AG08395 (cell line): ENCODE measurements at places on chromosomes 11 and 22.

DNA sequence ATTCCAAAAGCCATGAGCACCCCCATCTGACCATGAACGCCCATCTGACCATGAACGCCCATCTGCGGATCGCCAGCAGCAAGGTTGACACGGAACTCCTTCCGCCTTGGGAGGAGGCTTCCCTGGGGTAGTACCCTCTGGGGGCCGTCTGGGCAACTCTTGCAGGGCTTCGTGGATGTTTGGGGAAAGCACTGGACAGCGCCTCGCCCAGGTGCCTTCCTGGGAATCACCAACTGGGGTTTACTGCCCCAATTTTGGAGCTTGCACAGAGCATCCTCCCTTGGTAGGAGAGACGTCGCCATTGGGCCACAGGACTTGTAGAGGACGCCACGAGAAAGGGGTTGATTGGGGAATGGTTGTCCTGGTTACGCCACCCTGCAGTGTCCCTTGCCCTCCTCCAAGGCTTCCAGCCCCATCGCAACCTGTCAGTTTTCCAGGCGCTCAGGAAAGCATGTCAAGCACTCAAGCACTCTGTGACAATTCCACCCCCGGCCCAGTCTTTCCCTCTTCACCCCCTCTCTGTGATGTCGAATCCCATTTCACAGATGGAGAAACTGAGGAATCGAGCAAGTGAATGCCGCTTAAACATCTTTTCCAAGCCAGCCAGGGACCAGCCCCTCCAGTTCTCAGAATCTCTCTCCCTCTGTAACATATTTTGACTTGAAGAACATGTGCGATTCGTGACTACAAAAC lies 914 bp upstream of the PRDM11 start:
- peak; percentile 74 for DNase-seq

DNA sequence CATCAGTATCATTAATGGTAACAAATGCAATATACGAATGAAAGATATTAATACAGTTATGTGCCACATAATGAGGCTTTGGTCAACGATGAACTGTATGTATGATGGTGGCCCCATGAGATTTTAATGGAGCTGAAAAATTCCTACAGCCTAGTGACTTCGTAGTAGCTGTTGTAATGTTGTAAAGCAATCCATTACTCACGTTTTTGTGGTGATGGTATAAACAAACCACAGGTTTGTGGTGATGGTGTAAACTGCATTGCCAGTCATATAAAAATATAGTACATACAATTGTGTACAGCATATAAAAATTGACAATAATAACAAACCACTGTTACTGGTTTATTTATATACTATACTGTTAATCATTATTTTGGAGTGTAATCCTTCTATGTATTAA lies 27.4 kb upstream of the GRIA4 start:
- no peak for DNase-seq

GRCh38 chr11:124602193-124602592 lies 9.0 kb upstream of the PANX3 start:
- peak; percentile 59 for DNase-seq

DNA sequence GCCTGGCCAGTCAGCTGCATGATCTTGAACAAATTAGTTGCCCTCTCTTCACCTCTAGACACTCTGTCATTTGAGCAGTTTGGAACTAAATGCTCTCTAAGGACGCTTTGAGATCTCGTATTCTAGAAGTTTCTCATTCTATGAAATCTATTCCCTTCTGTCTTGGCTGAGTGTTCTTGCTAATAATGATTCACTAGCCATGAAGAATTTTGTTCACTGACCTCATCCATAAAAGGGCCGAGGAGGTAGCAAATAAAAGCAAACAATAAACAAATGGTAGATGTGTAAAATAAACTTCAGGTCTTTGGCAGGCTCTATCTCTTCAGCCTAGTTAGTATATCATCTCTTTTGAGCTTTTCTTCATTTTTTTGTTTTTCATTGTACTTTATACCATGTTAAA lies 76.6 kb downstream of the USP35 start:
- DNase-seq, result no peak

- DNase-seq, result peak; percentile 24
Observed at GRCh38 chr11:67270256-67271204, 4.3 kb downstream of the GRK2 start.

- DNase-seq, result no peak
Observed at GRCh38 chr22:40423882-40424640, 53.7 kb downstream of the SGSM3 start.

GRCh38 chr22:35377735-35378134 lies 3.2 kb upstream of the HMOX1 start:
- DNase-seq, result no peak

DNA sequence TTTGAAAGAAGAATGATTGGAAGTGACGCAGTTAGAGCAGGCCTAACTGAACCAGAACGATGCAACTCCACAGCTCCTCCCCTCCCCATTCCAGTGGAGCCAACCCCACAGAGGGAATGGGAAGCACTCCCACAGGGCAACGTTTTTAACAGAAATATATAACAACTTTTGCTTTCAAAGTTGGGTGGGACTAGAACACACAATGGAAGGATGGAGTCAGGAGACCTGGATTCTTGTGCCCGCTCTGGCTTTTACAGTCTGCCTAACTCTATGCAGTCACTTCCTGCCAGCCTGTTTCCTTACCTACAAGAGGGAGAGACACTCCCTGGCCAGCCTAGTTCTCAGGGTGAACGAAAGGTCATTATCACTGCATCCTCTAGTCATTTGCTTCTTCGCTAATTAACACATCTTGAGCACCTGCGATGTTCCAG lies 75.5 kb downstream of the PACSIN2 start:
- no peak for DNase-seq

GRCh38 chr11:58914821-58915543 lies 24.3 kb upstream of the GLYATL1 start:
- DNase-seq, result no peak

DNA sequence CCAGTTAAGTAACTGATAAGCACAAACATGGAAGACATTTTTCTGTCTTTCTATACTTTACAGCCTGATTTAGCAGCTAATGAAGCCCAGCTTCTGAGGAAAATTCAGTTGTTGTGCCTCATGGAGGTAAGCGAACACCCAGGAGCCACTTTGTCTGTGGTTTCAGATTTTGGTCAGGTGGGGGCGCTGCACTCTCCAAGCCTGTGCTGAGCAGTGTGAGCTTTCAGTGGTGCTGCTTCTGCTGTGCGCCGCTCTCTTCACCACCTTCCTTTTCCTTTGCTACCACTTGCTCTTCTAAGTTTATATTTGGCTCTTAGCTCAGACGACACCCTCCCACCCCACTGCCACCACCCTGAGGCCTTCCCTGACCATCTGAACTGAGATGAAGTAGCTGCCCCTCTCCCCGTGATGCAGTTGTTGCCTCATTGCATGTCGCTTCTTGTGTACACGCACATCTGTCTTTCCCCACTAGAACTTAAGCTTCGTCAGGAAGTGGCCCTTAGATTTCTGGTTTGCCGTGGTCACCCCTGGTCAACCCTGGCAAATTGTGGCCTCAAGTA lies 14.0 kb downstream of the PSMD13 start:
- peak; percentile 50 for DNase-seq

GRCh38 chr22:20751185-20751851 lies 22.6 kb upstream of the SERPIND1 start:
- DNase-seq, result no peak

DNA sequence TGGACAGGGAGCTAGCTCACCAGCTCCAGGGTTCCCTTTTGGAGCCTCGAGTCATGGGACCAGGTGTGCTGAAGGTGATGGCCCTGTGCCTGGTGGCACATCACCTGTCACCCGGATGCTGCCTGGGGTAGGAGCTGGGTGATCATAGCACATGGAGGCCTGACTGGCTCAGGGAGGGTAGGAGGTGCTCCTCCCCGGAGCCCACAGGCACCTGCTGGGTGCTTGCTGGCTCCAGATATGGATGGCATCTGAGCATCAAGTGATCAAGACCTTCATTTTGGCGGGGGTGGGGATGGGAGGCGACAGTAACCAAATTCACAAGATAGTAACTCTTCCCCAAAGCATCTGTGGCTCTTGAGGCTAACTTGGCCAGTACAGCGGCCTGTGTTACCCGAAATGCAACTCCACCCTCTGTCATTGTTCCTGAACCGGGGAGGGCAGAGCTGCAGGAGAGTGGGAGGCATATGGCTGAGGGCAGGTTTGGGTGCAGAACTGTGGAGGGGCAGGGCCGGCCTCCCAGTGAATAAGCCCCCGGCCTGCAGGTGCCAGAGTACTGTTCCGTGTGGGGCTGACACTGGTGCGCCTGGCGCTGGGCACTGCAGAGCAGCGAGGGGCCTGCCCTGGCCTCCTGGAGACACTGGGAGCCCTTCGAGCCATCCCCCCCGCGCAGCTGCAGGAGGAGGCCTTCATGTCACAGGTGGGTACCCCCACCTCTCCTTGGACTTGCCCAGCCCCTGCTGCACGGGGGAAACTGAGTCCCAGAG lies 4.7 kb downstream of the TBC1D10C start:
- no peak for DNase-seq

DNA sequence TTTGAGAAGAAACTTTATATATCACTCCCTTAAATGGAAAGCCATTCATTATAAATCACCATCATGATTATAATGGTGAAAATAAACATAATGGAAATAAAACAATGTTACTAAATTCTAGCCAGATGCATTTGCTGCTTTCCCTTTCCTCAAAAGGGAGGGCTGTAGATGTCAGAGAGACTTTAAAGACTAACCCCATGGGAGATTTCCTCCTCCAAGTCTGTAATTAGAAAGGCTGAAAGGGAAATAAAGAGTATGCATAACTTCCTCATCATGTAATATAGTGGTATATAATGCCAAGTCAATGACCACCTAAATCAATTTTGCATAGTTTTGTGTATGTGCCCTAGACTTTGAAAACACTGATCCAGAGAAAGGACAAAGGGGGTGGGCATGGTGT lies 6.4 kb downstream of the CD6 start:
- DNase-seq, result no peak

DNA sequence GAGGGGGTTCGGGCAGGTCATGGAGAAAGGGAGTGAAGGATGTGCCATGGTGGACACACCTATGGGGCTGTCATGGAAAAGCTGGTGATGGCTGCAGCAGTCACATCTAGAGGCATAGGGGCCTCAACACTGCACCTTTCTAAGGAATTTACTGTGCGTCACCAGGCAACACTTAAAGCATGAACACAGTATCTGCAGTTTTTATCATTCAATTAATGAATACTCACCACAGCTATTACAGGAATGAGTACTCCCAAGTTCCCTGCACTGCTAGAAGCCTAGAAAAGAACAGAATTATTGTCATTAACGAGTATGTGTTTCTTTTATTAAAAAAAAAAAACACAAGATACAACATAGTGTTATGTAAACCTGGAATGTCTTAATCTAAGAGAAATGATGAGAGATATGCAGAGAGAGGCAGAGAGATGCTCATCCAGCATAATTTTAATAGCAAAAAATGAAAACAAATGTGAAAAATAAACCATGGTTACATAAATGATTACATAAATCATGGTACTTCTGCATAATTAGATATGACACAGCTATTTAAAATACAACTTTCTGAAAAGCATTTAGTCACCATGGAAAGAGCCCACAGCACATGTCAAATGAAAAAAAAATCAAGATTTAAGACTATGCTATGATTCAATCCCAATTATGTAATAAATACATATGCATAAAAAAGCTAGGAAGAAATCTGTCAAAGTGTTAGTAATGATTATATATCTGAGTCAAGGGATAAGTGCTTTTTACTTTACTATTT lies 19.2 kb downstream of the SERPIND1 start:
- no peak for DNase-seq

GRCh38 chr11:40202589-40203270 lies 1256.7 kb downstream of the LRRC4C start:
- DNase-seq, result no peak

DNA sequence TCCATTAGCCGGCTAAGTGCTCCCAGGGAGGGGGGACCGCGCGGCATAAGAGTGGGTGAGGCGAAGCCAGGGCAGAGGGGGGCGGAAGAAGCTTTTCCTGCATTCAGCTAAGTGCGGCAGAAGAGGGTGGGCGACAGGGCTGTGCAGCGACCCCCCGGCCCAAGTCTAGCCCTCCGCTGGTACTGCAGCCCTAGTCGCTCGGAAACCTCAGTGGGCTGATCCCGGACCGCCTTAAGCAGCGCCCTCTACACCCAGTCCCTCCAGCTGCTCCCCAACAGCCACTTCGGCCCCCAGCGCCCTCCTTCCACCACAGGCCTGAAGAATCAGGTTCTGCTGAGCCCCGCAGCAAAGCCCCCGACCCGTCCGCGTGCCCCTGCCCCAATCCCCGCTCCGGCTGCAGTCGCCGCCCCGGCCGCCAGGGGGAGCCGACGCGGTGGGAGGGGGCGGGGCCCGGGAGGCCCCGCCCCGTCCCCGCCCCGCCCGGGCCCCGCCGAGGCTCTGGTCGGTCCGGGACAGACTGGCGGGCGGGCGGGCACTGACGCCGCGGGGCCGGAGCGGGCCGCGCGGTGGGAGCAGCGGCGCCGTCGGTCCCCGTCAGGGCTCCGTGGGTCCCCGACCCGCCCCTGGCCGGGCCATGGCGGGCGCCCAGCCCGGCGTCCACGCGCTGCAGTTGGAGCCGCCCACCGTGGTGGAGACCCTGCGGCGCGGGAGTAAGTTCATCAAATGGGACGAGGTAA lies at the start of gene PLCB3:
Gene PLCB3 (plus strand): TSS at position 515 of the 737 bp plus-strand sequence. CDS start 120 bp downstream, at position 635.
- DNase-seq, result peak; percentile 86

DNA sequence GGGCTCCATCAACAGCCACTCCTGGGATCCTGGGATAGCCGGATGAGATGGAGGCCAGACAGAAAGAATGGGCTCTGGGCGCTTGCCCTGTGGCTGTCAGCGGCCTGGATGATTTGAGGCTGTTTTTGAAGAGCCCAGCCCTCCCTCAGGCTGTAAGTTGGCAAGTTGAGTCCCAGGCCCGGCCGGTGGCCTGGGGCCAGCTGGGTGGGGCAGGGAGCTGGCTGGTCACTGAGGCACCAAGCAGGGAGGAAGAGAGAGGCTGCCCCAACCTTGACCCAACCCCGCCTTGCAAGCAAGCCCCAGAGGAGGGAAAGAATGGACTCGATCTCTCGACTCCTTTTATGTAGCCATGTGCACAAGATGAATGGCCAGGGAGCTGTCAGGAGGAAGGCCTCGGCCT lies 34.9 kb downstream of the RIBC2 start:
- DNase-seq, result peak; percentile 63
